ENCODE measurements at places on chromosomes 4 and X.

GRCh38 chr4:75229806-75230570 lies 284.2 kb downstream of the RCHY1 start:
- no peak for DNase-seq

- no peak for DNase-seq
Measured at GRCh38 chrX:136711147-136711546, 63.2 kb downstream of the CD40LG start.

DNA sequence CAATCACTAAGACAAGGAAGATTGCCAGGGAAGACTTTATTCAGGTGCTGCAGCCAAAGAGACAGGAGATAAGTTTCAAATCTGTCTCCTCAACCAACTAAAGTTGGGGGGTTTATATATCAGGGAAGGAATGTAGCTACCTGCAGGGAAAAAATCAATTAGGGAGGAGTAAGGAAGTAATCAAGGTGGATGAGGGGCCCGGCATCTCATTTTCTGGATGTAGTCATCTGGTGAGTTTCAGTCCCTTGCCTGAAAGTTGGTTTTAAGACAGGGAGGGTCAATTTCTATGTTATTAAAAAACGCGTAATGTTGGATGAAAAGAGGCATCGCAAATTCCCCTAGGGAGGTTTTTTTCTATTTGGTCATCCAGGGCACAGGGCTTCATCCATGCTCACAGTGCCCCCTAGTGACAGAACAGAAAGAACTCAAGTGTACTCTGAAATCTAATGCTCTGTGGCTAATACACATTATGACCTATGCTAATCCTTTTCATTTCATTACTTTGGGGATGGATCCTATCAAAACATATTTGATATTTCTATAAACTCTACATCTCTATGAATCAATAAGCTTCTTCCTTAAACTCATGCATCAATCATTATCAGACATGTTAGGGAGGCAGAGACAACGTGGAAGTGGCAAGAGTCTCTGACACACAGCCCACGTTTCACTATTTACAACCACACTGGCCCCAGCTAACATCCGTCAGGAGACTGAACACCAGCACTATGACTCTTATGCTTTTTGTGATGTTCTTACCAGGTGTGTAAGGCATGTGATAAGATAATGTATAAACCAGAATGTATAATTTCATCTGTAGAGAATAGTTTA lies 1577.0 kb upstream of the TENM3 start:
- peak; percentile 1 for DNase-seq

DNA sequence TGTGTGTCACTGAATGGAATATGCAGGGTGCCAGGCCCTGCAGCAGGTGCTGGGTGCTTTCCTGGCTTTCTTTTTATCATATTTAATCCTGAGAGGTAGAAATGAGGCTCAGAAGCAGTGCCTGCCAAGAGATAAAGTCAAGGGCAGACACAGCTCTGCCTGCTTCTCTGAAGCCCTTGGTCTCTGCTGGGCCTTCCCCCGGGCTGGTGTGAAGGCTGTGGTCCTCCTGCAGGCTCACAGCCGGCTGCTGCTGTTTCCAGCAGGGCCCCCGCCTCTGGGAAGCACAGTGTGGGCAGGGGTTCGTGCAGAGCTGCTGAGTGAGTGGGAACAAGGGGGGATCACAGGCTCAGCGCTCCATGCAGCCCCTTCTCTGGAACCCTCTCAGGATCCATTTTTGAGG lies 49.6 kb downstream of the TBC1D14 start:
- no peak for DNase-seq

GRCh38 chrX:151870602-151871001 lies 42.1 kb upstream of the MAGEA4 start:
- no peak for DNase-seq

GRCh38 chr4:123505095-123506010 lies 108.8 kb downstream of the SPRY1 start:
- DNase-seq, result peak; percentile 3

GRCh38 chr4:109708990-109709389 lies 5.7 kb upstream of the CASP6 start:
- DNase-seq, result no peak

DNA sequence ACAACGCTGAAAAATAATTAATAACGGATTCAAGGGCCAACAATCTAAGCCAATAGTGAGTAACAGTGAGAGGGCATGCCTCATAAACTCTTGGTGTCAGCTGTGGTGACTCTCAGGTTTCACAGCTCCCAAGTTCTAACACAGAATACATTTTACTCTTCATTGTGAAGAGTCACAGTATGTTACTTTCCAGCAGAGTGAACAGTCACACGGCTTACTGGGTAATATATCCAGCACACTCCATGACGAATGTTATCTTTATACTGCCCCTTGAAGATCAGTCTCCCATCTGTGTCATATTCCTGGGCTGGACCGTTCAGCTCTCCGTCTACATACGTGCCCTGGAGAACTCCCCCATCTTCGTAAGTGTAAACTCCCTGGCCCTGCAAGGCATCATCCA lies 23.1 kb downstream of the SETD7 start:
- DNase-seq, result no peak

GRCh38 chr4:179836179-179837075 lies 2394.2 kb upstream of the AGA start:
- no peak for DNase-seq

DNA sequence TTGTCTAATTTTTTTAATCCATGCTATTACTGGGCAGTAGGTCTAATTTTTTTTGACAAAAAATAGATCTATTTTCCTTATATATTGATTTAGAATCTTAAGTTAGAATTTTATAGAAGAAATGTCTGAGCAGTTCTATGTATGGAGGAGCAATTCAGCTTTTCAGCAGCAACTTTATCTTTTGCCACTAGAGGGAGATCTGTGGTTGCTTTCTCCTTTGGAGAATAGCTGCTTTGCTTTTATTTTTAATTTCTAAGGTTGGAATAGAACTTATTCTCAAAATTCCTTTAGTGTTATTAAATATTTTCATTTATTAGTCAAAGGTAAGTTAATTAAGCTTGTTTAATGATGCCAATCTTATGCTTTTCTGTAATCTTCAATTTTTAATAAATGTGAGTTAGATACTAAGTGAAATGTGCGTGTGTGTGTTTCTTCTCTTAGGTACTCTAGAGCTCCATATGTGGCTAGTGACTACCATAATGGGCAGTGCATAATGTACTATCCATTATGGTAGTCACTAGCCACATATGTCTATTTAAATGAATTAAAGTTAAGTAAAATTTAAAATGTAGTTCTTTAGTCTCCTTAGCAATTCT lies 29.3 kb downstream of the FAM199X start:
- no peak for DNase-seq

- no peak for DNase-seq
Measured at GRCh38 chr4:126701756-126702155, 931.0 kb upstream of the INTU start.

- no peak for DNase-seq
Measured at GRCh38 chrX:51804741-51805140, 61.5 kb downstream of the GSPT2 start.

DNA sequence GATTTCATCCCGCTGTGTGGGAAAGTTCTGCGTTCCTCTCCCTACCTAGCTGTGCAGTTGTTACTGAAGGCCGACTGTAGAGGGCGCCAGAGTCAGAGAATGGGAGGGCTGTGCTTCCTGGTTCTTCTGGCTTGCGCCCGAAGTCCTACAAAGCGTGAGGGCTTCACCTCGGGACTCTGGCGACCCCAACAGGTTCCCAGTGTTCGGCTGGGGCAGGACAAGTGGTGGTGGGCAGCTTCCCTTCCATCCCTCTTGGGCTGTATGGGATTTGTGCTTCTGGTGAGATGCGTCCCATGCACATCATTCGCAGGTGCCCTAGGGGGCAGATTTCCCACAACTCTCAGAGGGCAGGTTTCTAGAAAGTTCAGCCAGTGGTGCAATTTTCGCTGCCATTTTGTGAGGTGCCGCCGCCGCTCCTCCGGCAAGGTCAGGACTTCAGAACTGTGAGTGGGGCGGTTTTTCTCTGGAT lies 27.3 kb downstream of the CT45A1 start:
- DNase-seq, result peak; percentile 20

- peak; percentile 27 for DNase-seq
Measured at GRCh38 chr4:173370130-173370476, 651 bp upstream of the SAP30 start.
